NB4 (cell line): ENCODE measurements at places on chromosomes 5 and 9.

GRCh38 chr5:88503406-88503805 is 234.8 kb upstream of the TMEM161B start:
- DNase-seq, result no peak

GRCh38 chr9:86685556-86685955 is 261.8 kb downstream of the GAS1 start:
- no peak for DNase-seq

DNA sequence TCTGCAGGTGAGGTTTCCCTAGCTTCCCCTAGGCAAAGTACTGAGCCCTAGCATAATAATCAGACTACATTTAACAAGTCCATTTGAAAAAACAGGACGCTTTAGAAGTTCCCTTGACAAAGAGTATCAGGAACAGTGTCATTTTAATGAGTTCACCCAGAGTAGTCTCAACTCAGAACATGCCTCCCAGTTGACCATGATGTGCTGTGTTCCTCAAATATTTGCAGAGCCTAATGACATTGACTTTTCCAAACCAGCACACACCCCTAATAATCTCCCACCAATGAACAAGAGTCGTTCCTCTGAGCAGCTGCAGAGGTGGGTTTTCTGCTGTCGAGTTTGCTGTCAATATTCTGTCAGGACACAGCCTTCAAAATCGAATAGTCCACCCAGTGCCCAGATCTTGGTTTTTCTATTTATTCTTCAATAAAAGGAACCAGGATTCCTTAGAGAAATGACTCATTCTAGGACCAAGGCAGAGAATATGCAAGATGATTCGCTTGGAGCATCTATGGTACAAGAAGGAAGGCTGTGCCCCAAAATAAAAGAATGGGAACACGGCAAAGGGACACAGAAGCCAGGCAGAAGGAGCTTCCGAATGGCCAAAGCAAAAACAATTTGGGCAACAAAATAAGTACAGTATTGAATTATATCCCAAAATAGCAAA is 57.6 kb downstream of the OTULIN start:
- DNase-seq, result no peak

- DNase-seq, result no peak
Observed at GRCh38 chr5:67214707-67215447, 18.3 kb upstream of the CD180 start.

DNA sequence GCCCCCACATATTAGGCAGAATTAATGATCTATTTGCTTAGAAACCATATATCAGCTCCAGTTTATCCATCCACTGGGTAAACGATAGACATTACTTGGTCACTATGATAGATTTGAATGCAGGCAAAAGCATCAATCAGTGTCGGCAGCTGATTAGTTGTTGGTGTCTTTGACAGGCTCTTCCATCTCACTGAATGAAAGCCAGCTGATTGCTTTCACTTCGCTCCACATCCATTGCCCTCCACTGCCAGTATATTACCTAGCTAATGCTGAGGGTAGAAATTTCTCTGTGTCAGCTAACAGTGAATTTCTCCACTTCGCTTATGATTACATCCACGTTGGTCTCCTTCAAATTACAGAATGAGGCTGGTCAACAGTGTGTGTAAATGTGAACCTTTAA is 821.3 kb upstream of the TYRP1 start:
- no peak for DNase-seq

DNA sequence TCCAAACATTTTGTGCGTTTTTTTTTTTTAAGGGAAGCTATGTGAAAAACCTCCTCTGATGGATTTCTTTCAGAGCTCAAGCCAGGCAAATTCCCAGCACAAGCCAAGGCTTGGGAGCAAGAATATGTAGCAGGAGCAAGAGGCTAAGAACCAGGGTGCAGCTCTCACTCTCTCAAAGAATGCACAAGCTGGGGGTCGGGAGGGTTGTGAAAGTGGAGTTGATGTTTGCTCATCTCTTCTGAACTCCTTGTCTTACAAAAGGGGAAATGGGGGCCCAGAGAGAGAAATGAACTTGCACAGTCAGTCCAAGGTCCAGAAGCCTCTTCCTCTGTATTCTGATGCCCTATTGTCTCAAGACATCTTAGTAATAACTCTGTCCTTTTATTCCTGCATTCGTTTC is 7.7 kb upstream of the TRAF1 start:
- peak; percentile 71 for DNase-seq

DNA sequence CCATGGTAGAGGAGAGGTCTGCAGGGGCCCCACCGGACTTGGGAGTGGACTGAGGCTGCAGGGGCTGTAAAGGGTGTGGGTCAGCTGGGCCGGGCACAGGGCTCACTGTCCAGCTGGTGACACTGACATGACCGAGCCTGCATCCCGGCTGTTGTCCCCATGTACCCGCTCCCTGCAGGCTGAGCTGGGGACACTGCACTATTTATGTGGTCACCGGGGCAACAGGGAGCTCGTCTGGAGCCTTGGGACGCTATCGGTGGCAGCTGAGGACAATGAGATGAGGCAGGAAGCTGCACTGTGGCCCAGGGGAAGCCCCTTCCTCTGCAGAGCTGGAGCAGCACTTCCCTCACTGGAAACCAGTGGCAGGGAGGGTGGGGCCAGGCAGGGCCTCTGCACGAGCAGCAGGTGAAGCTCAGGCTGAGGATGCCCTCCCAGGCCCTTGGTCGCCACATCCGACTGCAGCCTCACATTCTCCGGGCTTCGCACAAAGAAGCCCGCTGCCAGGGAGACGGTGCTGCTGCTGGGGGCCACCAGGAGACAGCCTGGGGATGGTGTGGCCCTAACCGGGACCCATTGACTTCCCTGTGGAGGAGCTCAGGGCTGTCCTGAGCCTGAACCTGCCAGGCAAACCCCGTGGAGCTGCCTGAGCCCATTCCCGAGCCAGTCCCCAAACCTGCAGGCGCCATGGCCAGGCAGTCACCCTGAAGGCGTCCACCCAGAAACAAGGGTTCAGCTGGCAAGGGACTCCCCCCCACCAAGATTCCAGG is 26.4 kb downstream of the ZDHHC11B start:
- DNase-seq, result no peak

DNA sequence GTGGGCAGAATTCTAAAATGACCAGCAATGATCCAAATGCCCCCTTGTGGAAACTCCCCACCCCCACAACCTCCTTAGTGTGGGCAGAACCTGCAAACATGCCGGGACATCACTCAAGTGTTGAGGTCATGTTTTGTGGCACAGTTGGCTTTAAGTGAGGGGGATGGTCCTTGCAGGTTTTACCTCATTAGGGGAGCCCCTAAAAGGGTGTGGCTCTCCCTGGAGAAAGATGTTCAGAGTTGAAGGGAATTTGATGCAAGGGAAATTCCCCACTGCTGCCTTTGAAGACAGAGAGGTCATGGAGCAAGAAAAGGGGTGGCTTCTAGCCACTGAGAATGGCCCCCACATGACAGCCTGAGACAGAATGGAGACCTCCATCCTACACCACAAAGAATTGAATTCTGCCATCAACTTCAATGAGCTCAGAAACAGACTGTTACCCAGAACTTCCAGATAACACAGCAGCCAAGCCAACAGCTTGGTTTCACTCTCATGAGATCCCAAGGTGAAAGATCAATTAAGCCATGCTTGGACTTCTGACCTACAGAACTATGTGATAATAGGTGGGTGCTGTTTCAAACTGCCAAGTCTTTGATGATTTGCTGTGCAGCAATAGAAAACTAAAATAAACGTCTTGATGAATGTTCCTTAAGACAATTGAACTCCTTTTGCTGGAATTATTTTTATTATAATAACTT is 103.4 kb downstream of the MED10 start:
- no peak for DNase-seq

DNA sequence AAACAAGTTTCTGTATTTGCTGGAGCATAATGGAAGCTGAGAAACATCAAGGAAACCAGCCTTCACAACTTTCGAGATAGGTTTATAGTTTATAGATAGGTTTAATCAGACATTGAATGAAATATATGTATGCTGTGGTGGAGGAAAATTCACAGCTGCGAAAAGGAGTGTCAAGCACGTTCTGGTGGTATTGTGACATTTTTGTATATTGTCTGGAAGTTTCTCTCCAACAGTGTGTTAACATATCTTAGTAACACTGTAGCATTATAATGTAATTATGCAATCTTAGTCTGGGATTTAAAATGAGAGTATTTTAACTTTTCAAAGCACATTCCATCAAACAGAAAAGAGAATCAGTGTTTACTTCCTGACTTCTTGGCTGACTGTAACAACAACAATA is 50.0 kb downstream of the FCHO2 start:
- DNase-seq, result no peak

- DNase-seq, result peak; percentile 65
Observed at GRCh38 chr9:357560-357959, 142.9 kb downstream of the DOCK8 start.

DNA sequence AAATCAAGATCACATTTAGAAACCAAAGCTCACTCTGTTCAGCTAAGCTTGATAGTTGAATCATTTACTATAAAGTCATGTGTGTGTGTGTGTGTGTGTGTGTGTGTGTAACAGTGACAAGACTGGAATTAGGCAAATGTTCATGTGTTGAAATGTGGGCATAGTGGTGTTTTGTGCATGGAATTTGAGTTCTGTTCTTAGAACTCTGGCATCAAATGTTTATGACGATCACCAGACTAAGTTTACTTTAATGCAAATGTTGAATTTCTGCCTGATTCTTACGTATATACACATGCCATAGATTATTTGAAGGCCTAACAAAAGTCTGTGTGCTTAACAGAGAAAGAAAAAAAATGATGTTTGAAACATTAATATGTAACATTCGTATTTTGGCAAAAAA is 72.8 kb upstream of the COL5A1 start:
- no peak for DNase-seq

GRCh38 chr5:150075806-150076205 is 10.5 kb downstream of the CSF1R start:
- peak; percentile 46 for DNase-seq
